ENCODE measurements at places on chromosomes 6 and 20.

DNA sequence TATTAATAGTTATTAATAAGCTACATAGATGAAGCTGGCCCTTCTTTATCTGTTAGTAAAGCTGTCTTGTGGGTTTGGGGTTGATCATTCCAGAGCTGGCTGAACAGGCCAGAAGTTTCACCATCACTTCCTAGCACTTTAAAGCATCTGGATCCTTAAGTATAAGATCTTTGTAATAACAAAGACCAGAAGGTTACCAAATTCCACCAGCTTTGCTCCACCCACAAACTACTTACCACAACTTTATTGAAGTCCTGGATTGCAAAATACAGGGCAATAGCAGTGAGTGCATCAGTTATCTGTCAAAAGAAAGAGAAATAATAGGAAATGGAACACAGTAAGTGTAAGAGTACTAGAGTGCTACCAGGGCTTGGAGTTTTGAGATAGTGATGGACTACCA lies 33.0 kb downstream of the PIGU start:
- DNase-seq: no peak

DNA sequence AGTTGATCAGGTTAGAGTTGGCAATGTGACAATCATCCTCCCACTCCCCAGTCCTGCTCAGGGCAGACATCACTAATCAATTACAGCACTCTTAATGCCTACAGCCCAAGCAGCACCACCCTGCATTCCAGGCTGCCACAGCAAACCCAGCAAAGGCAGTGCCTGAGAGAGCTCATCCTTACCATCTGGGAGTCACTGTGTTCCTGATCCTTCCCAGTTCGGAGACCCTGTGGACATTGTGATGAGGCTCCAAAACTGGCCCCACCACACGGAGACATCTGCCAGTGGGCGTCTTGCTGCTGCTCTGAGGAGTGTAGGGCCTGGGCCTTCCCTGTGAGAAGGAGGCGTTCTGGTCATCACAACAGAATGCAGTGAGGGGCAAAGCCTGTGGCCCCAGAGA lies 216.5 kb upstream of the CST7 start:
- no peak for DNase-seq

DNA sequence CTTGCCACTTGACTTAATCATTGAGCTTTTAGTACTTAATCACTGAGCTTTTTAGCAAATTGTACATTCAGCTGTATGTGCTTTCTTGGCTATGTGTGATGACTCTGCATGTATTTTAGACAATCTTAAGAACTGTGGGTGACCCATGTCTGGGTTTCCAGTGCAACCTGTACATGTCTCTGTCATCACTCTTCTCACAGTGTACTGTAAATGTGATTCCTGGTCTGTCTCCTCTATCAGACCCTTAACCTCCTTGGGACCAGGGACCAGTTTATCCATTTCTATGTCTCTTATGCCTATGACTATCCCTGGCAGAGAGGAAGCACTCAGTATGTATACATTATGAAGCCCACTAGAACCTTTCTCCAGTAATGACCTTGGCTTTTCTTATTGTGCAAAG lies 36.6 kb upstream of the HDDC2 start:
- no peak for DNase-seq

DNA sequence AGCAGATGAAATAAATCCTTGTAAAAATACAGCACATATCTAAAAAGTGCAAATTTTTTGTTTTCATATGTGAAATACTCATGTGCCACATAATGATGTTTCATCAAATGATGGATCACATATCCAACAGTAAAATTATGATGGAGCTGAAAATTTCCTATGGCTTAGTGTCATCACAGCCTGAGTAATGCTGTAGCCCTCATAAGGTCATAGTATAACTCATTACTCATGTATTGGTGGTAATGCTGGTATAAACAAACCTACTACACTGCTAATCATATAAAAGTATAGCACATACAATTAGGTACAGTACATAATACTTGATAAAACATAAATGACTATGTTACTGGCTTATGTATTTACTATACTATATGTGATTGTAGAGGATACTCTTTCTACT lies 12.9 kb downstream of the TSPYL1 start:
- no peak for DNase-seq

DNA sequence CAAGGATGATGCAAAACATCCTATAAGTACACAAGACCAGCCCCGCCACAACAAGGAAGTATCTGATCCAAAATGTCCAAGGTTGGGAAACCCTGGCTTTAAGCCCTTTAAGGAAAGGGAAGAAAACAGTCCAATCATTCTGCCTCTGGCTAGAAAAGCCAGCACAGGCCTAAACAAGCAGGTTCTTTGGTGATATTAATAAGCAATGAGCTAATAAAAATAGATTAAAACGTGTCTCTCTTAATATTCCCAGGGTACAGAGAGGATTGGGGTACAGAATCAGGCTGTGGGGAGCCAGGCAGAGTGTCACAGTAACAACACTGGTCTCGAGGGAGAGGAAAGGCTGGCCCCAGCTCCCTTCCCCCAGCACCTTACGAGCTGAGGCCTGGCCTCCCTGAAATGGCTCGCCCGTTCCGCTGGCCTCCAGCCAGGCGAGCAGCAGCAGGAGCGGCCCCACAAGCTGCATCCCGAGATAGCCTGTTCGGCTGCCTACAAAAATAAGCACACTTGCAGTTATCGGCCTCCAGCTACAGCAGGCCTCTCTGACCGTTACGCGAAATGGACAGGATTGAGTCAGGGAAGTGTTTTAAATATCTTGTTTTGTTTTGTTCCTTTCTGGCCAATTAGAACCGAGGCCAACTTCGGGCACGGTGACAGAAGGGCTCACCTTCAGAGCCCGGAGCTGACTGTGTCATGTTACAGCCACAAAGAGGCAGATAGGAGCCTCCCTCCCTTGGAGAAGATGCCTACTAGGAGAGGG lies 4.0 kb upstream of the ZMYND8 start:
- peak; percentile 36 for DNase-seq

DNA sequence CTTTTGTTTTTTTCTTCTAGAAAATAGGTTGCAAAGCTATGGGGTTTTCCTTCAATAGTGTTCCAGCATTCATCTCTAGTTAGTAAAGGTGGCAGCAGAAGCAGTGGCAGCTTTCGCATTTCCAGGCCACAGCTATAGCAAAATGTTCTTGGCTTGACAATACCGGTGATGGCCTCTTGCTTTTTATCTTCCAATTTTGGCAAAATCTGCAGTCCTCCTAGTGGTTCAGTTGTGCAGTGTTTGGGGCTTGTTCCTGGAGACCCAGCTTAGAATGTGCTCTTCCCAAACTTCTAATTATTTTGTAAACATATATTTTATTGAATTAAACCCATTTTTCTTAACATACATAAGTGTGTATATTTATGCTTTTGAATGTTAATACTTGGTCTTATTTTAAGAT lies 370.6 kb upstream of the MAN1A1 start:
- DNase-seq: no peak

- DNase-seq: no peak
Measured at GRCh38 chr6:113181164-113181563, 676.0 kb upstream of the MARCKS start.

DNA sequence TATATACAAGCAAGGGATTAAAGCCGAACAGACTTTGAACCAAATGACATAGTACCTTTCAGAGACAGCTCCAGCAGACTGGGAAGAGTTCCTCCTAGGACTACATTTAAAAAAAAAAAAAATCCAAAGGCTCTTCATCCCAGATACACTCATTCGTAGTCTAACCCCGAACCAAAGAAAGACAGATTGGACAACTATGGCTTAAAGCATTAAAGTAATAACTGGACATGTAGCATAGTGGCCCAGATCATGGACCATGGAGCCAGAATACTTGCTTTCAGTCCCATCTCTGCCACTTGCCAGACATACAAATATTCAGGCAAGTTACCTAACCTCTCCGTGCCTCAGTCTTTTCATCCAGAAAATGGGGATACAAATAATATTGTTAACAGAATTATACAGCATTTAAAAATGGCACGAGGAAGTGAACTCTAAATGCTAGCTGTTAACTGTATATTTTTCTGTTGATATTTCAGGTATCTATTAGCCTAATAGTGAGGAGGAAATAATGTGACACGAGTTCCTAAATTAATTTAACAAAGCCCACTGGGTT lies 123.7 kb downstream of the HIVEP2 start:
- no peak for DNase-seq

DNA sequence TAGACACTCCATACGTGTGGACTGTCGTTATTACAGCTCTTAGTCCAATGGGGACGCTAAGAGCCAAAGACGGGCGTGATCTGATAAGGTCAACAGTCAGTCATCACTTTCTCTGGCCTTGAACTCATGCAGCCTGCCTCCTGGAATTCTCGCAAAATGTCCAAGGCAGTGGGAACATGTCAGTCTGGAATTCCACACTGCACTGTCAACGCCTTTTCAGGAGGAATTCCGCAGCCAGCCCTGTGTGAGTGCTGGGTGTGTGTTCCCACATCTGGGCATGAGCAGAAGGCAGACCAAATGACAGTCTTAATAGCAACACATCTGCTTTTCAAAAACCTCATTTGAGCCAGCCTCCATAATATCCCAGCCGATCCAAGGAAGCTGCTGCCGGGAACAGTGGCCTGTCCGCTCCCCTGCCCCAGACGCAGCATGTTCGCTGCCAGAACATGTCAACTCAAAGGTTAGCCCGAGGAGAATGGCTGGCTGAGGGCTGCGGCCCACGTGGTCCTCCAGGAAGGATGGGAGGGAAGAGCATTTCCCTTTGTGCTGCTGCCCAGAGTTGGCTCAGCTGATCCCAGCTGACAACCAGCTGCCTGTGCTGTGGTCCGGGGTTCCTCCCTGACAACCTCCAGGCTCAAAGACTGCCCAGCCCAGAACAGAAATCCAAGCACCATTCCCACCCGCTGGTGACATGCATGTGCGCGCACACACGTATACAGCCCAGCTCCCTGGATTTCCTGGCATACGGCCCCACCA lies 103.1 kb downstream of the SULF2 start:
- DNase-seq: no peak

- no peak for DNase-seq
Measured at GRCh38 chr20:9617940-9618339, 103.5 kb downstream of the LAMP5 start.

- DNase-seq: no peak
Measured at GRCh38 chr20:35434085-35435005, 3.7 kb downstream of the GDF5 start.

GRCh38 chr6:168390749-168391420 lies 50.1 kb upstream of the SMOC2 start:
- no peak for DNase-seq

DNA sequence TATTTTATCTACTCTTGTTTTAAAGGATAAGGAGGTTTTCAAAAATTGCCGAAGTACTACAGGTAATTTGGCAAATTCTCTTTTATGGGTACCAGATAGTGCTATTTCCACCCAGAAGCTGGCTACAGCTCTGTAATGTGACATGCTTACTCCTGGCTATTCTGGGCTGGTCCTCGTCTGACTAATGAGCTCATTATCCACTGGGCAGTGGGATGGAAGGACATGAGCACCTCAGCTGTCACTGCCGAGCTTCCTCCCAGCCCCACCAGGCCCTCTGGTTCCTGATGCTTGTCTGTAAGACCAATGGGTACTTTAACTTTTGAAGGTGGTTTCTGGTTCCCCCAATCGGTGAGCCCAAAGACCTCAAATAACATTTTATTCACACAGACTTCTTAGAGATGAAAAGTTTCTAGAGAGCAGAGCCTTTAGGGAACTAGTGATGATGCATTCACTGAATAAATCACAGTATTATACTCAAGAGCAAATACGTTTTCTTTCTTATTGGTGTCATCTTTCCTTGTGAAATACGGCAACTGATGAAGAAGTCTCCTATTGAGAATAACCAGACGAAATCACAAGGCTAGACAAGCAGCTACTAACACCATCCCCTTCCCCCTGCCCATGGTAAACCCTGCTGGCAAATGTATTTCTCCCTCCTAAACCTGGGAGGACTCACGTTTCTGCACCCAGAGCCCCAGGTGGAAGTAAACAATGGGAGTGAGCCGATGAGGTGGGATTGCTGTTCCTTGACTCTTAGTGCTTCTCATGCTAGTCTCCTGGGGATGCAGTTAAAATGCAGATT lies 80.8 kb downstream of the SLC22A3 start:
- no peak for DNase-seq

DNA sequence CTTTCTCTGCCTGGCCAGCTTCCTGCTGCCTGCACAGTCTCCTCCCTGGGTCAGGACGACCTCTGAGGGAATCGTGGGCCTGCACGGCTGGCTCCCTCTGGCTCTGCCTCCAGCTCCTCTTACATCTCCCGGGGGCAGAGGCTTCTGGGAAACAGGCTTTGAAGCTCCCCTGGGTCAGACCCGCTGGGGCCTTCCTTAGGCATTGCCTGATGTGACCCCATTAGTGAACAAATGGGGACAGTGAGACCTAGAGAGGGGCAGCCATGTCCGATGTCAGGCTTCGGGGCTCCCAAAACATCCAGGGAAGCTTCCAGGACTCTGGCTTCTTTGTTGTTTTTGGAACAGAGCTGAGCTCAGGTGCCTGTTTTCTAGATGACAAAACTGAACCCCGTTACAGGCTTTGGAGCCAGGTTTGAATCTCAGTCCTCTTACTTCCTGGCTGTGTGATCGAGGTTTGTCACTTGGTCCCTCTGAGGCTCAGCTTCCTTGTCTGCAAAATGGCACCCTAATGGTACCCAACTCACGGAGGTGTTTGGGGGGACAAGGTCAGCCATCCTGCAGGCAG lies 94.3 kb downstream of the CEBPB start:
- DNase-seq: no peak

GRCh38 chr6:2063547-2063946 lies 181.9 kb downstream of the GMDS start:
- DNase-seq: no peak

DNA sequence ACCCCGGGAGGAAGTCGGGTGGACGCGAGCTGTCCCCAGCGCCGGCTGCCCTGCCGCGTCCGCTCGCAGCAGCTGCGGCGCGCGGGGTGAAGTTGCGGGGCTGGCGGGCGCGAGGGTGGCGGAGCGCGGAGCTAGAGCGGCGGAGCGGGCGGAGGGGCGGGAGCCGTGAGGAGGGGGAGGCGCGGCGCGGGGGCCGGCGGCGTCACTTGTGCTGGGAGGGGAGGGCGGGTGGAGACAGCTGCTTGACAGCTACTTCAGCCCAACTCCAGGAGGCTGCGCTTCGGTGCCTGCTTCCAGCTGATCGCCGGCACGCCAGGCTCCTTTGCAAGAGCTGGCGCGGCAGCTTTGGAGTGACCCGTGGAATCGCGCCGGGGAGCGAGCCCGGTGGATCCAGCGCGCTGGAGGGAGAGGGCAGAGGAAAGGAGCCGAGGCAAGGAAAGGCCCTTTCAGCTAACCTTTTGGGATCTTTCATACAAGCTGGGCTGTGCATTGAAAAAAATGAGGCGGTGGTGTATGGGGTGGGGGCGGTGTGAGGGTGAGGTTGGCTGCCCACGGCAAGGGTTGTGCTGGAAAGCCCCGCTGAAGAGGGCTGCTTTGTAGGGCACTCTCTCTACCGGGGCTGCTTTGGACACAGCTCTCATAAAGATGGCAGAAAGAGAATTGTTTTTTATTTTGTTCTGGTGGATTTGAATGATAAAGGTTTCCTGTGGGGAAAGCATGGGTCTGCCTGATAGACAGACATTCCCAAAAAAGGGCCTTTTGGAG lies 24.6 kb downstream of the RIPOR2 start:
- peak; percentile 36 for DNase-seq

- DNase-seq: no peak
Measured at GRCh38 chr6:85458782-85459181, 8.9 kb downstream of the NT5E start.
